ENCODE measurements at places on chromosomes 5 and 9.

DNA sequence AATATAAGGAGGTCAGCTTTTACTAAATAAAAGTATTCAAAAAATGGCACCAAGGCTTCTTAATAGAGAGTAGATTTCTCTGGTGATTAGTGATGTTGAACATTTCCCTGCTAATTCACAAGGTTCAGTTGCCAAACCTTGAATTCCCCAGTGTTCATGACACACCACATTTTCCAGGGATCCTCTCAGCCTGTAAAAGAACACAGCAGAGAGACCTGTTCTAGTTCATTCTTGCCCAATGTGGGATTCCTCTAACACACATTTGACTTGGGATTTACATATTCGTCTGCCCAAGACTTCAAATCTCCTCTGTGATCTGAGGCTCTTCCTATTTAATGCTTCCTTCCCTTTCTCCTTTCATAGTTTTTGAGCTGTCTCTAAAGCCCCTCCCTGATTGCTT, 273.2 kb upstream of the CDH9 start:
- DNase-seq: no peak

DNA sequence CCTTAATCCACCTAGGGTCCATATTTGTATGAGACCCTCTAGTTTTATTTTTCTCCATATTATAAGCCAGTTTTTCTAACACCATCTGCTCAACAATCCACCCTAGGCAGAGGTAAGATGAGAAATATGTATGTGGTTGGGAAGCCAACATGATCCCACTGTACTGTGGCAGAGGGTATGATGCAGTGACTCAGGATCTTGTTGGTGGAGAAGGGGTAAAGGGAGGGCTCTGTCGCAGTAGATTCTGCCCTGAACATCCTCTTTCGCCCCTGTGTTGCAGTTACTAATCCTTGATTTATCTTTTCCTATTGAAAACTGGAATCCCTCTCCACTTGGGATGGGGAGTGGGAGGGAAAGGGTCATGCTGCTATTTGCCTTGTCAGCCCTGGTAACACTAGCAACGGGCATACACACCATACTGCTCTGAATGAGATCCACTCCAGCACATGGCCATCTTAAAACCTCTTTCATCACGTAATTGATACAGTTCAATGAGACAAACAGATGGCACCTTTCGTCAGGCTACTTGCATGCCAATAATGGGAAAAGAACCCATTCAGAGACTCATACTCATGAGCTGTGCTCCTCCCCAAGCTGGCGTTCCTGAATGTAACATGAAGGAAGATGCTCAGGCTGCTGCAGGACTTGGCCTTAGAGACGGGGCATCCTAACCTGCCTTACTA, 63.0 kb downstream of the ADAMTS12 start:
- no peak for DNase-seq

GRCh38 chr5:123278284-123278683, 144.9 kb downstream of the CEP120 start:
- no peak for DNase-seq

DNA sequence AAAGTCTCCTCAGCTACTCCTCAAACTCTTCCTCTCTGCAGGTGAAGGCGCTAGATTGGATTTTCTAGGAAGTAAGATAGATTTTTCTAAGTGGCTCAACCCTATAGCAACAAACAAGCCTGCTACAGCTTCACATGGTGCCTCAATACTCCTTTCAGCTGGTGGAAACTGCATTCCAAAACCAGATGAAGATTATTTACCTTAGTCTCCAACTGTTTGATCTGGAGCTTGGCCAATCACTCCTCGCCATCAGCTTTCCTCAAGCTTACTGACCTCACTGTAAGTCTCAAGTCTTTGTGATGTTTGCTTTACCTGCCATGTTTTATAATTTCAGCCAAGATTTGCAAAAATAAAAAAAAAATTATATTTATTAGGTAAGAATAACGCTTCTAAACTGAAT, 622.4 kb downstream of the CHSY3 start:
- DNase-seq: no peak

GRCh38 chr5:157801-158200, 33.5 kb upstream of the LRRC14B start:
- DNase-seq: no peak

GRCh38 chr5:158478139-158478538, 619.2 kb upstream of the CLINT1 start:
- no peak for DNase-seq

GRCh38 chr5:5116956-5117355, 23.2 kb upstream of the ADAMTS16 start:
- DNase-seq: no peak

DNA sequence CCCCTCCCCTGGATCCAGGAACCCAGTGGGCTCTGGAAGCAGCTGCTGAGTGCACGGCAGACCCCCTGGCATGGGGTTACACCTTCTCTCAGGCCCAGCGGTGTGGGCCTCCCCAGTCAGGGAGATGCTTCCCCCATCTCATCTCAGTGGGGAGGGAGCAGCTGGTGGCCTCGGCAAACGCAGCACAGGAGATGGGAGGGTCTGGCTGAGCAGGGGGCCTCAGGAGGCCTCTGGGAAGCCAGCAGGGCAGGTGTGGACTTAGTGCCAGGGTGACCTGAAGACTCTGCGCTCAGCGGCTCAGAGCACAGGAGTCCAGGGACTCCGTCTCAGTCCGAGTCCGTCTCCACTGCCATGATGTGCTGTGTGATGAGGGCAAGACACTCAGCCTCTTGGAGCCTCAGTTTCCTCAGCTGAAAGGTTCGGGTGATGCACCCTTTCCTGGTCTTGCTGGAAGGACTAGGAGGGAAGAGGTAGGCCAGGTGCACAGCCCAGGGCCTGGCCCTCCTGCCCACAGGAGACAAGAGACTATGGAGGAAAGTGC, 100.6 kb downstream of the GTF3C4 start:
- DNase-seq: no peak

GRCh38 chr9:109455391-109455790, 42.7 kb downstream of the PTPN3 start:
- DNase-seq: no peak

DNA sequence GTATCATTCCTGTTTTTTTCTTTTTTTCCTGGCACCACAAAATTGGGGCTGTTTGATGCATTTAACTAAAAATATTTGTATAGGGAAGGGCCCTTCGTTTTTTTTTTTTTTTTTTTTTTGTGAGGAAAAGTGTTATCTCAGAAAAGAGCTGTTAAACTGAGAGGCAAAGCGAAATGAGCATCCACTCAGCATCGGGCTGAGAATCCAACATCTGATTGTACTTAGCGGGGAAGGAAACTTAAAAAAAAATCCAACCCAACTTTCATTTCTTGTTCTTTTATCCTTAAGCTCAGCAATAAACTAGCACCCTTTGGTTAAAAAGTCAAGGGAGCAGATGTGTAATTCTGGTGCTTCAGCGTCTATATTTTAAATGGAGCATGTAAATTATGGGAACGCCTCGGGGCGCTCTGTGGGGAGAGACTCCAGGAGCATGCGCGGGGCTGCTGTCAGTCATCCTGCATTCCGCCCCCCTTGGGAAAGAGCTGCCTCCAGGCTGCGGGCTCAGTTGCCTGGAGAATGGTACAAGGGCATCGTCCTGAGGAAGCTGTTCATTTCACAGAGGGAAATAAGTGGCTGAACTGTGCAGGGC, 33.3 kb downstream of the DMRT2 start:
- no peak for DNase-seq

DNA sequence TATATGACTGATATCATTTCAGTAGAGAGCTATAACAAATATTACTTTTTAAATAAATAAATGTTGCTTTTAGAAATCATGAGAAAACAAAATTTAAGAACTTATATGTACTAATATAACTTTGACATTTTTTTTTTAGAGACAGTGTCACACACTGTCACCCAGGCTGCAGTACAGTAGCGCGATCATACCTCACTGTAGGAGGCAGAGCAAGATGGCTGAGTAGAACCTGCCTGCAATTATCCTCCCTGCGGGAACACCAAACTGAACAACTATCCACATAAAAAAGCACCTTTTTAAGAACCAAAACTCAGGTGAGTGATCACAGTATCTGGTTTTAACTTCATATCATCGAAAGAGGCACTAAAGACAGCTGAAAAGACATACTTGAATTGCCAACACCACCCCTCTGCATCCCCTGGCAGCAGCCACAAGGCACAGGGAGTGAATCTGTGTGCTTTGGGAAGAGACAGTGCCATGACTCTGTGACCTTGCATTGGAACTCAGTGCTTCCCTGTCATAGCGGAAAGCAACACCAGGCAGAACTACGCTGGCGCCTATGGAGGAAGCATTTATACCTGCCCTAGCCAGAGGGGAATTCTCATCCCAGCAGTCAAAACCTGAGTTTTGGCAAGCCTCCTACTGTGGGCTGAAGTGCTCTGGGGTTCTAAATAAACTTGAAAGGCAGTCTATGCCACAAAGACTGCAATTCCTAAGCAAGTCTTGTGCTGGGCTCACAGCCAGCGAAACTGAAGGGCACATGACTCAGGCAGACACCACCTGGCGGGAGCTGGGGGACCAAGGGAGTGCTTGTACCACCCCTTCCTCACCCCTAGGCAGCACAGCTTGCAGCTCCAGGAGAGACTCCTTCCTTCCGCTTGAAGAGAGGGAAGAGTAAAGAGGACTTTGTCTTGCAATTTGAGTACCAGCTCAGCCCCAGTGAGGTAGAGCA, 142.7 kb downstream of the FBXL17 start:
- no peak for DNase-seq

GRCh38 chr5:62569470-62569869, 9.1 kb upstream of the LRRC70 start:
- no peak for DNase-seq

- DNase-seq: no peak
These were observed 1625.2 kb downstream of the MAT2B start for GRCh38 chr5:165130656-165131055.

- no peak for DNase-seq
These were observed 540.1 kb downstream of the EBF1 start for GRCh38 chr5:158559643-158560042.

- DNase-seq: no peak
These were observed 3.7 kb downstream of the MCTP1 start for GRCh38 chr5:95281226-95281625.

GRCh38 chr9:35338086-35338485, 151.8 kb upstream of the RUSC2 start:
- no peak for DNase-seq

- peak; percentile 65 for DNase-seq
These were observed 118.3 kb downstream of the SLC1A3 start for GRCh38 chr5:36724467-36725332.

DNA sequence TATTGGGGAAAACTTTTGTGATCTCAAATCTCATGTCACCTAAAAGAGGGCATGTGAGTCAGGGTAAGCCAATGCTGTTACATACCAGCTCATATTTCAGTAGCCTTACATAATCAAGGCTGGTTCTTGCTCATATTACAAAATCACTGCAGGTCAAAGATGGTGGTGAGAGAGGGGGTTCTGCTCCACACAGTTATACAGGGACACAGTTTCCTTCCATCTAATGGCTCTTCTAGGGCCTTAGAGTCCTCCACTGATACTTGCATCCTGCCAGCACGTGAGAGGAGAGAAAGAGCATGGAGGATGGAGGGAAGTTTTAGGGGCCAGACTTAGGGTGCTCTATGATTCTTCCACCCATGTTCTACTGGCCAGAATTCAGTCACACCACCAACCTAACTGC, 130.0 kb downstream of the LIFR start:
- no peak for DNase-seq

DNA sequence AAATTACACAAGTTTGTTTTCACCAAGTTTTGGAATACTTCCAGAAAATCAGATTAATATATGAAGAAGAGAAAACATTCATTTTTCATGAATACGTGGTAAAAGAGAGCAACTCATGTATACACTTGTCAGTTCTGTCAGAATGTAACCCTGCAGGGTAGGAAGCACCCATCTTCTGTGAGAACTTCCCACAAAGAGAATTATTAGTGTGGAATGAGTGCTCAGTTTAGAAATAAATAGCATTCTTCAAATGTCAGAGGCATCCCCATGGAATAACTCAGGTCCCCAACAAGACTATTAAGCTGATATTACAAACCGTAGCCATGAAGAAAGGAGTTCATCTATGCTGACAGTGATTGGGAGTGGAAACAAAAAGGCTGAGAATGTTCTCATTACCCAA, 45.2 kb downstream of the EPB41L4A start:
- DNase-seq: no peak

GRCh38 chr9:91240596-91241165, 121.0 kb downstream of the AUH start:
- DNase-seq: no peak

DNA sequence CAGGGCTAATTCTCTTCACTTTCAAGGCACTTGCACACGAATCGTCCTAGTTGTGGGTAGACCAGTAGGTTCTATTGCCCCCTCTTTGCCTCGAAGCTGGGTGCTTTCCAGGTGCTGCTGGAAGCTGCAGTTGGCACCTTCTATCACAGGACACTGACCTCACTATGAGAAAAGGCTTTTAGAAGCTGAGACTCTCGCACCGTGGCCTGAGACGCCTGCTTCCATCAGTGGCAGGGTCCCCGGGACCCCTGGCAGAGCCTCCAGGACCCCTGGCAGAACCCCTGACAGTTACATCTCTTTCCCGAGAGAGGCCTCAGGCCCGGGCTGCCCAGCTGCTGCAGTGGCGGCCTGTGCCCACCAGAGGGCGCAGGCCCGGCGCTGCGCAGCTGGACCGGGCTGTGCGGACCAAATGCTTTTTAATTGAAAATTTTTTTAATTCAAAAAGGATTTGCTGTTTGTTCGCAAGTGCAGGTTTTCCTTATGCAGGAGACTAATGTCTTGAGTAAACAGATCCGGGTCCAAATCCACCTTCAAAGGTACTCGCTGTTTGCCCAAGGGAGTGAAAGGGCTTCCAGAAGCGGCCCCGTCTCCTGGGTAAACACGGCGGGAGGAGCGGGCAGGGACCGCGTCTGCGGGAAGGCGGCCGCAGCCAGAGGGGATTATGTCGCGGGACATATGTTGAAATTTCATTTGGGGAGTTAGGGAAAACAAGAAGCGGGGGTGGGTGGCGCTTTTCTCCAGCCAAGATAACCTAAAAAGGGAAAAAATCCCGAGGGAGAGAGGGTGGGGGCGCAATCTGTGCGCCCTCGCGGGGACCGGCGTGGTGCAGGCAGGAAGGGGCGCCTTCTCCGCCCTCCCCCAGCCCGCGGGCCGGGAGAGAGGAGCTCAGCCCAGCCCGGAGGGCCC, 114.5 kb upstream of the LMX1B start:
- peak; percentile 64 for DNase-seq

GRCh38 chr5:174559566-174560090, 164.8 kb upstream of the MSX2 start:
- no peak for DNase-seq

GRCh38 chr9:72872718-72873117, 80.1 kb downstream of the ALDH1A1 start:
- no peak for DNase-seq

DNA sequence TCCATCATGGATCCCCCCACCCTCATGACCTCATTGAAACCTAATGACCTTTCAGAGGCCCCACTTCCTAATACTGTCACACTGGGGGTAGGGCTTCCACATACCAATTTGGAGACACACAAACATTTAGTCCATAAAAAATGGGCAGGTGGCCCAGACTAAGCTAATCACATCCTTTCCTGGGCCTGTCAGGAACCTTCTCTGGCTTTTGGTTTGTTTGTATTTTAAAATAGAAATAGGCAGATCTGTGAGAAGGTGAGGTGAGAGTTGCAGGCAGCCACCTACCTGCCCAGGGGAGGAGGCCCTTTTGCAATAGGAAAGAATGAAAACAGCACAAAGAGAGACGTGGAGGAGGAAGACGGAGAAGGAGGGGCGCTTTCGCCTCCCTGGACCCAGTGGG, 90.2 kb upstream of the BOD1 start:
- no peak for DNase-seq

All from activated B cell treated with CpG ODN at 0.5 μM for 24 hours (primary cell).